Endothelial cell of coronary artery (primary cell): ENCODE measurements at places on chromosomes 5 and 9. TPM values are rescaled to one million over a fixed set of nuclear protein-coding genes. Genes with fewer than 3 reads are reported as not detected.

Gene ITK
- not detected in 2 replicates for total RNA-seq

Gene FGF1
- 0.09 and 0.85 TPM in 2 replicates for total RNA-seq

Gene GPX3
- total RNA-seq: 3.8 and 5.1 TPM in 2 replicates

Gene SLC24A2
- total RNA-seq: not detected in 2 replicates

Gene TTC39B
- 1.9 and 3.6 TPM in 2 replicates for total RNA-seq

Gene IFNA13
- not detected in 2 replicates for total RNA-seq

Gene SKP1
- 219 and 276 TPM in 2 replicates for total RNA-seq

Gene DOK3
- 1.8 and 2.5 TPM in 2 replicates for total RNA-seq

Gene IL7R
- 1.6 and 3.2 TPM in 2 replicates for total RNA-seq

Gene ANKRD34B
- total RNA-seq: not detected in 2 replicates

Gene RFK
- total RNA-seq: 32.8 and 43.4 TPM in 2 replicates

Gene PCDHB8
- total RNA-seq: 0.18 and 0.94 TPM in 2 replicates

Gene LCN9
- total RNA-seq: not detected in 2 replicates

Gene SLC23A1
- total RNA-seq: not detected in 2 replicates

Gene GRXCR2
- not detected in 2 replicates for total RNA-seq

Gene IQGAP2
- 3.4 and 6.6 TPM in 2 replicates for total RNA-seq

Gene FOXD4L6
- total RNA-seq: under 0.01 TPM in 1 of 2 replicates, not detected in the other

Gene GARIN3
- total RNA-seq: not detected in 2 replicates

Gene MYOZ3
- 0.18 and 0.94 TPM in 2 replicates for total RNA-seq

Gene TUSC1
- 7.0 and 10.7 TPM in 2 replicates for total RNA-seq

Gene PLAC8L1
- 0.18 and 0.38 TPM in 2 replicates for total RNA-seq

Gene SLC36A2
- total RNA-seq: not detected in 2 replicates

Gene AQP3
- 0.19 and 0.27 TPM in 2 replicates for total RNA-seq

Gene PCDHGA6
- total RNA-seq: 2.2 and 2.8 TPM in 2 replicates

Gene HAPLN1
- total RNA-seq: 0.09 TPM in 1 of 2 replicates, not detected in the other

Gene C8G
- total RNA-seq: 0.19 and 0.72 TPM in 2 replicates

Gene LHX3
- total RNA-seq: not detected in 2 replicates

Gene SV2C
- not detected in 2 replicates for total RNA-seq

Gene BAAT
- total RNA-seq: under 0.01 TPM in 1 of 2 replicates, not detected in the other

Gene UBAP2
- 15.4 and 20.5 TPM in 2 replicates for total RNA-seq

Gene SSNA1
- total RNA-seq: 108 and 110 TPM in 2 replicates

Gene C5
- total RNA-seq: 1.6 and 1.7 TPM in 2 replicates

Gene OR2Y1
- not detected in 2 replicates for total RNA-seq

Gene PFN3
- not detected in 2 replicates for total RNA-seq

Gene DDX4
- not detected in 2 replicates for total RNA-seq

Gene C9orf153
- 0.09 and 0.28 TPM in 2 replicates for total RNA-seq

Gene MYO10
- 70.2 and 94.8 TPM in 2 replicates for total RNA-seq

Gene TEK
- total RNA-seq: 91.3 and 91.8 TPM in 2 replicates

Gene S1PR3
- 8.5 and 72.5 TPM in 2 replicates for total RNA-seq

Gene INSYN2B
- total RNA-seq: 5.3 and 10.8 TPM in 2 replicates

Gene FOXD4L4
- total RNA-seq: 0.09 TPM in 2 replicates

Gene NEUROG1
- not detected in 2 replicates for total RNA-seq

Gene BHMT
- total RNA-seq: not detected in 2 replicates
